Right renal pelvis (tissue), 4 donors: ENCODE measurements at places on chromosomes 3 and 15.

GRCh38 chr15:50458348-50459112 lies 34.3 kb downstream of the USP8 start:
- no peak for DNase-seq

GRCh38 chr3:77204788-77205187 lies 164.9 kb downstream of the ROBO2 start:
- no peak for DNase-seq

DNA sequence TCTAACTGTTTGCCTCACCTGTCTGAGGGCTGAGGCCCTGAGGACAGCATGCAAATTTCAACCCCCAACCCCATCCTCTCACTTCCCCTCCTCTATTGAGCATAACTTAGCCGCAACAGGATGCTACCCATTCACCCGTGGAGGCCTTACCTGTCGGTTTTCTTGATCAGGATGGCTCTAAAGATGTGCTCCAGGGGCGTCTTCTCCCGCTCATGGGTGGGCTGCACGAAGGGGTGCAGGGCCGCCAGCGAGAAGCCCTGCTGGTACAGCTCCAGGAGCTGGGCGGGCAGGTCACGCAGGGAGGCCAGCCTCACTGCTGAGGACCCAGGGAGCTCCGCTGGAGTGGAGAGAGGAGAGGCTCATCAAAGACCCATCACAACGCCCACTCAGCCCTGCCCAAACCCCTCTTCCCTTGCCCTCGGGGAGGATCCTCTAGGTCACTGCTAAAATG lies 79.8 kb downstream of the RFTN1 start:
- no peak for DNase-seq

- no peak for DNase-seq
Measured at GRCh38 chr3:23709987-23710386, 95.8 kb upstream of the UBE2E1 start.

GRCh38 chr3:12954180-12954579 lies 112.8 kb upstream of the RPL32 start:
- DNase-seq = no peak

DNA sequence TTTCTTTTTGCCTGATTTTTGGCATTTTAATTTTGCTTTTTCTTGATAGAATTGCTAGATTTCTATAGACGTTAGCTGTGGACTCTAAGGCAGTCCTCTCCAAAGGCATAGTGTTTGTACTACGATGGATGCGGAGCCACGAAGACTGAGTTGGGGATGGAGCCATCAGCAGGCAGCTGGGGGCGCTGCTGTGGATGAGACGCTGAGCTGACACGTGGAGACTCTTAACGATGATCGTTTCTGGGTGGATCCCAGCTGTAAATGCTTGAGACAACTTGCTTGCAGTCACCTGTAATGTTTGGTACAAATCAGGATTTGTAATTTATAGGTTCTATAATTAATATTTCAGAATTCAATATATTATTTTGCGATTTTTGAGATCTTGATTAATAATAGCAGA lies 13.3 kb upstream of the PPP1R2 start:
- DNase-seq = no peak

- DNase-seq = no peak
Measured at GRCh38 chr3:882533-882932, 210.3 kb upstream of the CNTN6 start.

DNA sequence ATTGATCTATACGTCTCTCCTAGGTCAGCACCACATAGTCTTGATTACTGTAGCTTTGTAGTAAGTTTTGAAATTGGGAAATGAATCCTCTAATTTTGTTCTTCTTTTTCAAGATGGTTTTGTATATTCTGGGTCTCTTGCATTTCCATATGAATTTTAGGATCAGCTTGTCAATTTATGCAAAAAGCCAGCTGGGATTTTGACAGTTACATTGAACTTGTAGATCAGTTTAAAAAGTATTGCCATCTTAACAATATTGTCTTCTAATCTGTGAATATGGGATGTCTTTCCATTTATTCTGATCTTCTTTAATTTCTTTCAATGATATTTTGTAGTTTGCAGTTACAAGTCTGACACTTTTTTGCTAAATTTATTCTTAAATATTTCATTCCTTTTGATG lies 5.6 kb upstream of the PRR23E start:
- DNase-seq = no peak

DNA sequence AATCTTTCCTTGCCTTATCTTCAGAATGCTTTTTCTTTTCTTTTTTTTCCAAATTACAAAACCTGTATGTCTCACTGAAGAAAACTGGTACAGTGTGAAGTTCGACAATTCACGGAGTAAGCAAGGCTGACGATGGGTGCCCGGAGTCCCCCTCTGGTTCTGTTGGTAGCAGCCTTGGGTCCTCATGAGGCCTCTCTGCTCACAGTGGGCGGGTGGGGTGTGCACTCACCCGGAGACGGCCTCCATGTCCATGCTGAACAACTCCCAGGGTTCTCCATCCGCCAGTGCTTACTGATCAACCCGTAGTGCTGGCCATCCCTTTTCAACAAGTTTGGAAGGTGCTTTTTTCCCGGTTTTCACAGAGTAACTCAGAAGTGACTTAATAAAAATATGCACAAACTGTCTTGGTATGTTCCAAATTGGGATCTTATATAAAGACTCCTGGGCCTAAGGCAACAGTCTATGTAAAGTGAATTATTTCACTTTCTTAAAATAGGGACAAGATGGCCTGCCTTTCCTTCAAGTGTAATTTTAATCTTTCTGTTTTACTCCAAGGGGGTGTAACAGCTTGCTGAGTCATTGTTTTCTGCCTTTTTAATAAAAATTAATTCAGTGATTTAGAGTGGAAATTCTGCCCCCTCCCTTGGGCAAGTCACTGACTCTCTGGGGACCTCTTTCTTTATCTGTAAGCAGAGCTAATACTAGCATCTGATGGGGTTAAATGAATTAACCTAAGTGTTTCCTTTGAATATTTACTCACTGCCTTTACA lies 23.7 kb downstream of the LRRK1 start:
- DNase-seq = no peak

DNA sequence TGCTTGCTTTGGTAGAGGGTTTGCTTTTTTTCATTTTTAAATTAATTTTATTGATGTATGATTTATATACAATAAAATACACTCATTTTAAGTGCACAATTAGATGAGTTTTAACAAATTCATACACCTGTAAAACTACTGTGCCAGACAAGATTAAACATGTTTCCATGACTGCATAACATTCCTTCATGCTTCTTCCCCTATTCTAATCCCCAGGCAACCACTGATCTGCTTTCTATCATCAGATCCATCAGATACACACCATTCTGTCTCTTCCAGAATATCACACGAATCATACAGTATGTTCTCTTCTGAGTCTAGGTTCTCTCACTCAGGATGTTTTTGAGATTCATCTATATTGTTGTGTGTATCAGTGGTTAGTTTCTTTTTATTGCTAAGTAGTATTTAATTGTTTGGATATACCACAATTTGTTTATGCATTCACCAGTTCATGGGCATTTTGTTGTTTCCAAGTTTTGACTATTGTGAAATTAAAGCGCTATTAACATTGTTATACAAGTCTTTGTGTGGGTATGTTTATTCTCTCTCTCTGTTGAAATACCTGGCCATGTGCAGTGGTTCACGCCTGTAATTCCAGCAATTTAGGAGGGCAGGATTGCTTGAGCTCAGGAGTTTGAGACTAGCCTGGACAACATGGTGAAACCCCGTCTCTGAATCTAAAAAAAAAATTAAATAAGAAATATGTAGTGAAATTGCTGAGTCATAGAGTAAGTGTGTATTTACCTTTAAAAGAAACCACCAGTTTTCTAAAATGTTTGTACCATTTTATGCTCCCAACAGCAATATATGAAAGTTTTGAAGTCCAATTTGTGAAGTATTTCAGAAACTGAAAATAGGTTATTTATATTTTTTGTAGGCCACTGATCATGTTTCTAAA lies 7.0 kb upstream of the TFG start:
- no peak for DNase-seq

- no peak for DNase-seq
Measured at GRCh38 chr3:171088496-171088895, 62.0 kb upstream of the SLC2A2 start.

GRCh38 chr15:63045465-63045840 lies 2.9 kb downstream of the TPM1 start:
- DNase-seq = no peak

GRCh38 chr15:51094606-51095569 lies at the start of gene TNFAIP8L3:
TNFAIP8L3 (minus strand) TSS chr15:51094906; CDS start chr15:51094595, 311 bp downstream.
- DNase-seq = no peak

DNA sequence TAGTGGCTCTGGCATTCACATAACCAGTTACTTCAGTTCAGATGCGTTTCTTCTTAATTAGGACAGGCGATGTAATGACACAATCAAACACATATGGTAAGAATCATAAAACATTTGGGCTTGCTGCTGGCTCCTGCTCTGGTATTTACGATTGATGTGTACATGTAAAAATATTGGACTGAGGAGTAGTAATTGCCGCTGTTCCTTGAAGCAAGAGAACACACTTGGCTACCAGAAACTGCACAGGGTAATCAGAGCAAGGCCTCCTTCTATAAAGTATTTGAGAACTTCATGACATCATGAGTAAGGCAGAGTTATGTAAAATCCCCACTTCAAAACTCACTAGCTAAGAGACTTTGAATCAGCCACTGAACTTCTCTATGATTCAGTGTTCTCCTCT lies 158.1 kb downstream of the SSR3 start:
- DNase-seq = no peak

DNA sequence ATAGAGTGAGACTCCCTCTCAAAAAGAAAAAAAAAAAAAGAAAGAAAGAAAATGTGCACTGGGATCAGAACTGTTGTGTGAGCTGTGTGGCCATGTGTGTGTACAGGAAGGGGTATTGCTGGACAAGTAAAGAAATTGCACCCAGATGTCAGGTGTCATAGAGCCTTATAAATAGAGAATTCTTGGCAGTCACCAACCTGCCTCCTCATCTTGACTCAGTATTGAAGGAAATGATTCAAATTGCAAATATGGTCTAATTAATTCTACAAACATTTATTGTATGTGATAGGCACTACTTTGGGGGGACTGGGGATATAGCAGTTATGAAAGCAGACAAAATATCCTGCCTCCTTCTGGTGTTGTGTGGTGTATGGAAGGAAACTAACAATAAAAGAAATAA lies 243.8 kb upstream of the TTC14 start:
- no peak for DNase-seq

- no peak for DNase-seq
Measured at GRCh38 chr3:82229397-82229796, 468.0 kb upstream of the GBE1 start.

DNA sequence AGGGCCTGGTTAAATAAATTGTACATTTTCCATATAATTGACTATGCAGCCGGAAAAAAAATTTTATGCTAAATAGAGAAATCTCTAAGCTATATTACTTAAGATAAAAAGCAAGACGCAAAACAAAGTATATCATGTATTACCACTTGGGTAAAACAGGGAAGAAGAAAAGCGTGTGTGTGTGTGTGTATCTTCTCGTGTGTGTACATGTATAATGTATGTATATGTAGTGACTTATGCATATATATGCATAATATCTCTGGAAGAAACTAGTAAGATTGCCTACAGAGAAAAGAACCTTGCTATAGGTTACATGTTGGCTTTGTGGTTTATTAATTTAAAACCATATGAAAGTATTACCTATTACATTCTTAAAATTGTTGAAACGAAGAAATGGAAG lies 19.0 kb downstream of the KNL1 start:
- no peak for DNase-seq

GRCh38 chr3:8734137-8734878 lies 706 bp downstream of the CAV3 start:
- no peak for DNase-seq

GRCh38 chr3:6605227-6605626 lies 255.7 kb upstream of the GRM7 start:
- DNase-seq = no peak

DNA sequence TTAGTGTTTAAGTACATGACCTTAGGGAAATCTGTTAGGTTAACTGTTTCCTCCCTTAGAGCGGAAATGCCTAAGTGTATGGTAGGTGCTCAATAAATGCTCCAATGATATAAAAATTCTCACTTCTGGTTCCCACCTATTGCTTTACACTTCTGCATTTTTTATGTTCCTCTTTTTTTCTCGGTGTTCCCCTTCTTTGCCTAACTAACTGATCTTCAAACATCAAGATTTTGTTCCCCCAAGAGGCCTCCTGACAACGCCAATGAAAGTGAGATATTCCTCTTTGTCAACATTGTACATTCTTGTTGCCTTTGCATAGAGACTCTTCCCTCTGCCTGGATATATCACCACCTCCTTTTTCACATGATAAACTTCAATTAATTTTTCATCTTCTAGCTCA lies 17.4 kb downstream of the SLC35A5 start:
- no peak for DNase-seq

DNA sequence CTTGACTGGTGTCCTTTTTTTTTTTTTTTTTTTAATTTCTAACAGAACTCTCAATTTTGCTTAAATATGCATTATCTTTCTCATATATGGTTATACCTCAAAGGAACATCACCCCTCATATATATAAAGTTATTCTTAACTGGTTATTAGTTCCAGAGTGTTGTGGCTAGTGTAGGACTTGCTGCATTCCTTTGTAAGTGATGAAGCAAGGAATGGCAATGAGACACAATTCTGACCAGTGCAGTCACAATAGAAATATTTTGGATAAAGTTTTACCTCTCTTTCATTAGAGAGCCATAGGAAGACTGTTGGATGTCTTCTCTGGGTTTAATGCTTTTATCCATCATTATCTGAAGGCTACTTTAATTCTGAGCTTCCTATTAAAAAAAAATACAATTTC lies 75.5 kb upstream of the CBLB start:
- no peak for DNase-seq

DNA sequence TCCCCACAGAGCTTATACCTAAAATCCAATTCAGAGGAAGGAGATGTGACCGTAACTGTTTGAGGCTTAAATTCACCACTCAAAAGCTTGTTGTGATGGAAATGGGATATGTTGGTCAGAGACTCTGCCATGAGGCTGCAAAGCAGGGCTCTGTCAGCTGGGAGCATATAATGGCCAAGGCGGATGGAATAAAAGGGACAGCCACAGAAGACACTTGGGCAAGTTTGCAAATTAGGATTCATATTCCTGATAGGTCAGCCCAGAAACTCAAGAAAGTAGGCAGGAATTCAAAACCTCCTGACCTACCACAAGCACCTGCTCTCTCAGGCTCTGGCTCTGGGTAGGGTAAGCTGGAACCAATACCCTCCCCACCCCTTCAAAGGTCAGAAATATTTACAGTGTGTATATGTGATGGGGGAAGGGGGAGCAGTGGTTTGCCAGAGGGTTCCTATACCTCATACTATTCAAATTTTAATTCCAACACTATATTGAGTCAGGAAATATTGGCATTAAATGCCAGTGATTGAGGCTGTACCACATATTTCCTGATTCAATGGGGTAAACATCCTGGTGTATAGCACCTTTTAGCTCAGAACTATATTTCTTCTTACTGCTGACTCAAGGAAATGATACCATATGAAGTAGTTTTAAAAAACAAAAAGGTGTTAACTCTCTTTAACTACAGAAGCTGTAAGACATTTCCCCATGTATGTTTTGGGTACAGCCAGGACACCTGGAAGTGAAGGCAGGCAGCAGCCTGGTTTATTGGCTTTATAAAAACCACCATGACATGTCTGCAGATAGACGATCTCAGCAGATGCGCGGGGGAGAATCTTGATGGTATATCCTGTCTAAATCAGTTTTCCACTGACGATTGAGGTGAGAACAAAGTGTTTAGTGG lies 19.2 kb downstream of the FYCO1 start:
- DNase-seq = no peak
